ENCODE measurements at places on chromosomes 1 and 21.

GRCh38 chr1:110021285-110021684, 13.1 kb upstream of the STRIP1 start:
- DNase-seq = no peak

DNA sequence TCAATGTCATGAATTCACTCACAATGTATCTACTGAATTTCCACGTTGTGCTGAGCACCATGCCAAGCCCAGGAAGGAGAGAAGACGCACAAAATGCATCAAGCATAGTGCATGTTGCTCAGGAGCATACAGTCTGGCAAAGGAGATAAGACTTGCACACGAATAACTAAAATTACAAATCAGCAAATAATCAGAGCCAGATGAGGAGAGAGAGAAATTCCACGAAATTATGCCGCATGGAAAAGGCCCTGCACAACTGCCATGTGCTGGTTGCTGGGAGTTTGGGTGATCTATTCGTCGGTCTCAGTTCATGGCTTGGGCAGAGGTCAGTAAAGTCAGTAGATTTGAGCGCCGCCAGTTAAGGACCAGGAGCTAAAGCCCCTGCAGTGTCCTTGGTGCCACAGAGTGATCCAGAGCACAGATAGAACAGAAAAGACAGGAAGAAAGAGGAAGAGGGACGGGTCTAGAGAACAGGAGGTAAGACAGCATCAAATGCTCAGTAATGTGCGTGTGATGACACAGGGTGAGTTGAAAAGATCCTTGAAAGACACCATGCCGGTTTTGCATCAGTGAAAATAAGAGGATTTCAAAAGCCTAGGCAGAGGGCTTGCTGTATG, 55.1 kb upstream of the ZNF281 start:
- DNase-seq = no peak

GRCh38 chr21:31515253-31515652, 144.2 kb upstream of the SOD1 start:
- DNase-seq = no peak

DNA sequence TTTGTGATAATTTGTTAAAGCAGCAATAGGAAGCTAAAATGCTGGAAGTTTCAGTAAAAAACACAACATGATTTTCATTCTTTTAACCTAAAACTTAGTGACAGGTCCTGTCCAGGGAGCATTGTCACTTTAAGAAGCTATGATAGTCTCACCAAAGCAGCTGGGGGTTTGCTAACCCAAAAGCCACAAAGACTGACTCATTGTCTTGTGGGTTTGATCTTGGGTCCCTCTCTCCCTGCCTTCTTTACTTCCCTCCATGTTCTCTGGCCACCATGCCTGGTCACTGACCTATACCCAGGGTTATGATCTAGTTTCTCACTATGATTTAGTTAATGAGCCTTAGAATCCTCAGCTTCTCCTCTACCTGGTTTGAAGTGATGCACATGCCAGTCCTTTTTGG, 213.5 kb upstream of the PTGFR start:
- no peak for DNase-seq
